ENCODE measurements at places on chromosomes 16 and 17.

DNA sequence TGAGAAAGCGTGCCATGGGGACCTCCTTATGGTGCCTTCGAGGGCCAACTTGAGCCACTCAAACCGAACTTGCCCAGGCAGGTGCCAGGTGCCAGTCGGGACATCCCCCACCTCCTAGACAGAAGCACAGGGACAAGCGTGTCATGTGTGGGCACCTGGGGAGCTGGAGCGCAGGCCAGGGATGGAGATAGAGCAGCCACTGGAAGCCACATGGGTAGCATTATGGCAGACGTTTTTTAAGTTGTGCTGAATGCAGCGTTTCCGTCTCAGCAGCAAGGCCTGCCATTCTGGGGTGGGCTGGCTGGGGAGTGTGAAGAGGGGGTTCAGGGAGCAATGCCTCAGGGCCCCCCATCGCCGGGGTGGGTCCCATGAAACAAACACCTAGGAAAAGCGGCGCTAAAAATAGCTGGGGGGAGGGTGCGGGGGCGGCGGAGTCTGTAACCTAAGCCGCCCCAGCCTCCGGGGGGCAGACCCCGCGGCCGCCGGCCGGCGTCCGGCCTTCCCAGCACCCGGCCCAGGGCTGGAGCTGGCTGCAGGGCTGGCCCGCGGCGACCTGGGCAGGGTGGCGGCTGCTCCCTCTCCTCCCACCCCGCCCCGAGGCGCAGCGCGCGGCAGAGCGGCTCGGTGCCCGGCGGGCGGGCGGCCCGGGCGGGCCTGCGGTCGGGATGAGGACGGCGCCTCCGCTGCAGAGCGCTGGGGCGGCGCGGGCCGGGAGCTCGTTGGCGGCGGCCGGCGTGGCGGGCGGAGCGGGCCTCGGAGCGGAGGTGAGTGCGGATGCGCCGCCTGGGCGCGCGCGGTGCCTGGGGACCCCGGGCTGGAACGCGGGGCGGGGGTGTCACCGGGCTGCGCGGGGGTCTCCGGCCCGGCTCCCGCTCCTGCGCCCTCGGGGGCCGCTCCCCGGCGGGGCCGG, at the start of gene ZNF469:
Gene ZNF469 (plus strand): TSS at position 469 of the 910 bp plus-strand sequence. CDS start 44,512 bp downstream, outside the sequence.
- no peak for DNase-seq

DNA sequence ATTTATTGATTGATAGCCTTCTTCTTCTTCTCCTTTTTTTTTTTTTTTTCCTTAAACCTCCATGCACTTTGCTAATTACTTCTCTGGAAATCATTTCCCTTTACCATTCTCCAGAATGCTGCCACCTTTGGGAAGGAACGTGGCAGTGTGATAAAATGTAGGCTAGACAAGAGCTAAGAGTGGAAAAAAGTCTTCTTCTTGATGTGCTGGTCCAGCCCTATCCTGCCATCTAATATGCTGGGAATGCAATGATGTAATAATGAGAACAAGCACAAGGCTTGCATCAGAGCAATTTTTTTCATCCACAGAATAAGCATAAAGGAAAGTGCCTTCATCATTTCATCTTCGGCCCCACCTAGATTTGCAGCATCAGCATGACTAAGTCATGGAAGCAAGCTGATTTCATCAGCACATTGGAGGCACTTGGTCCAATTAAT, 128.7 kb upstream of the ZFHX3 start:
- no peak for DNase-seq

DNA sequence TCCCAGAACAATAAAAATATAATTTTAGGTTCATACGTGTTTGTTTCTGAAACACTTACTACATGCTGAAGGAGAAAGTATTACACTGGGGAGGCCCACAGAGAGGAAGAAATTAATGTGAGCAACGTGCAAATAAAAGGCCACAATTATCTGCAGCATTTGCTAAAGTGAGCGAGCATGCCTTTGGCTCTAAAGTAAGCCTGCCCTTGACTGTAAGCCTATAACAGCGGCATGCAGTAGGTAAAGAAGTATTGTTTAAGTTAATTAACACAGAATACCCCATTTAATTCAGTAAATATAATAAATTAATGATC, 13.2 kb upstream of the COTL1 start:
- DNase-seq = no peak

- DNase-seq = peak; percentile 38
Measured at GRCh38 chr17:7220593-7221277, 997 bp downstream of the ACADVL start.

DNA sequence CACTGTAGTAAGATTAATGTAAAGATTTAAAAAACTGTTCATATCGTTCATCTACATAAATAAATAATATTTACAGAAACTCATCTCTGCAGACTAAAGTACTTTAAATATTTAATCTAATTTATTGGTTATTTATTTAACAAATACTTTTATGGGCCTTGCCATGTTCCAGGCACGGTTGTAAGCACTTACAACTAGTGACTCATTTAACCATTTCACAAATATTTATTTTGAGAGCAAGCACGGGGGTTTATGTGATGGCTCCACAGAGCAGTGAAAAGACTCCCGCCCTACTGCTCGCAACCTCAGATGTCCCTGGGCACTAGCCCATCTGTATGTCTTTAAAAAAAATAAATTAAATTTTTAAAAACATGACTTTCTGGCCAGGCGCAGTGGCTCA, 575.9 kb downstream of the WWOX start:
- no peak for DNase-seq

DNA sequence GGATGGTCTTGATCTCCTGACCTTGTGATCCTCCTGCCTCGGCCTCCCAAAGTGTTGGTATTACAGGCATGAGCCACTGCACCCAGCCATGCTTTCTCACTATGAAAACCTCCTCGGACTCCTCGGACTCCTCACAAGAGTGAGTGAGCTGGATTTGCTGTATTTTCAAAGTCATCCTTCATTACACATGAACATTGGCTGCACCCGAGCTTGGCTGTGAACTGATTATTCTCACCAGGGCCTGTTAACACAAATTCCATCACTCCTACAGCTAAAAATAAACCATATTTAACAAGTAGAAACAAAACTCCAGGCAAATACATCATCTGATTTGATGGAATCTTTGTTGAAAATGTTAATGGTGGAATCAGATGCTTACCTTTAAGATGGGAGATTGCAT, 50.3 kb downstream of the PITPNC1 start:
- no peak for DNase-seq

DNA sequence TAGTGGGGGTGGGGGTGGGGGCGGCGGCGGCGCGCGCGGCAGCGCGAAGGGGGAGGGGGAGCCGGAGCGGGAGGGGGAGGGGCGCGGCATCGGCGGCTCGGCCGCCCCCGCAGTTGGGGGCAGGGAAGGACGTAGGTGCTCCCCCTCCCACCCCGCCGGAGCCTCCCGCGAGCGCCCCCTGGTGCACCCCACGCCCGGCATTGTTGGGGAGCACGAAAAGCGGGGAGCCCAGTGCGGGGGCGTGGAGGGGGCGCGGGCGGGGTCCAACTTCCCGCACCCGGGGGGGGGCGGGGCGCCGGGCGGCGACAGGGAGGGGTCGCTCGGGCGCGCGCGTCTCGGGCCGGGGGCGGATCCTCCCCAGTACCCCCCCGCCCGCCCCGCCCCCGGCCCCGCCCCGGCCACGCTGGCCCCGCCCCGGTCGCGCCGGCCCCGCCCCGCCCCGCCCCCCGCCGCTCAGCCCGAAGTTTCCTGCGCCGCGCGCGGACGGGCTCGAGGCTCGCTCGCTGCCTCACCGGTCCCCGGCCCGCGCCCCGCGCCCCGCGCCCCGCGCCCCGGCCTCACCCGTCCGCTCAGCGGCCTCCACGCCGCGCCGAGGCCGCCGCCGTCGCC, at the start of gene CACNA1H:
Gene CACNA1H (plus strand): TSS at position 456 of the 609 bp plus-strand sequence. CDS start 632 bp downstream, outside the sequence.
- DNase-seq = peak; percentile 43
